OCI-M1 (cell line): ENCODE measurements at places on chromosomes 5 and 9.
A peak's percentile ranks its signal among the peaks of the same experiment; 100 is the strongest.

DNA sequence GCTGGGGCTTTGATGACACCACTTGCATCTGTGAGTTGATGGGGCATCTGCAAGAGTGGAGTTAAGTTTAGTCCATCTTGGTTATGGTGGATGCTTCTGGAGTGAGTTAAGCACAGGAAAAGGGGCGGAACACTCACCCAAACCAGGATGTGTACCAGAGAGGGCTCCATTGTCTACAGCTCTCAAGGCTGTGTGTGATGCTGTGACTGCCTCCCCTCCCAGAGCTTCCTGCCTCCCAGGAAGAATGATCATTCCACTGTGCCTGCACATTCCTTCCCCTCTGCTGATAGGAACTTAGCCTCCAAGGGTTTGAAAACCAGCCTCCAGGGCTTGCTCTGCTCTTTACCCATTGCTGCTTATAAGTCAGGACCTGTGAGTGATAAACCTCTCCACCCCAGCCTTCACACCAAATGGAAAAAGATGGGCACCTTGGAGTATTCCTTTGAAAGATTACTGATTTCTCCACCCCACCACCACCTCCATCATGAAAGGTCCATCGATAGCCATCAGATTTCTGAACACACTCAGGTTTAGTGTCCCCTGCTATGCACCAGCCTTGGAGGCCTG is 160.1 kb upstream of the SPRY4 start:
- no peak for DNase-seq

DNA sequence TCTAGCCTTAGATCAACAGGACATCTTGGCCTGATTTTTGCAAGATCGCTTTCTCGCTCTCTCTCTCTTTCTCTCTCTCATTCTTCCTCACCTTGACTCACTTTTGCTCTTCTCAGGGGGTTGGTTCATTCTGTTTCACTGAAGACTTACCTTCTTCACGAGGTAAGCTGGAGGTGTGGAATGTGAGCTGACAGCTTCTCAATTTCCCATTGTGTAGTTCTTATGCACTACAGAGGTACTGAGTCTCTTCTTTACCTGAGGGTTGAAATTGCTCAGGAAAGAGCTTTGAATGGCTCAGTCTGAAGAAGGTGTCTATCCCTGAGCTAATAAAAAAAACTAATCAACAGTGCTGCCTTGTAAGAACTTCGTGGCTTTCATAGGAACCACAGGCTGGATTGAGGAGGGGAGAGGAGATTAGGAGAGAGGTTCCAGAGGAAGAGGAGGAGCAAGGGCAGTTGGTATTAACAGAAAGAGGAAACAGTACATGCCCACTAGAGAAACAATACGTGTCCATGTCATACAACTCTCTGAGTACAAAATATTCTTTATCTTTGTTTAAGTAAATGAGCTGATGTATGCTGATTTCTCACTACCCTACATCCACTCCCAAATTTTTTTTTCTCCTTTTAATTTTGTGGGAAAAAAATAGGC is 192.2 kb downstream of the TMEM167A start:
- DNase-seq = peak; percentile 61

- DNase-seq = no peak
Measured at GRCh38 chr5:17012289-17012688, 76.2 kb upstream of the MYO10 start.

GRCh38 chr5:109388407-109388806 is 21.4 kb downstream of the PJA2 start:
- DNase-seq = peak; percentile 59

GRCh38 chr9:137031904-137032640 is at the start of gene FUT7:
Gene FUT7, minus strand, starts transcription at chr9:137032088. Its CDS starts 97 bp downstream, at chr9:137031991.
- no peak for DNase-seq

GRCh38 chr5:160083501-160083900 is 35.7 kb downstream of the PWWP2A start:
- DNase-seq = no peak

DNA sequence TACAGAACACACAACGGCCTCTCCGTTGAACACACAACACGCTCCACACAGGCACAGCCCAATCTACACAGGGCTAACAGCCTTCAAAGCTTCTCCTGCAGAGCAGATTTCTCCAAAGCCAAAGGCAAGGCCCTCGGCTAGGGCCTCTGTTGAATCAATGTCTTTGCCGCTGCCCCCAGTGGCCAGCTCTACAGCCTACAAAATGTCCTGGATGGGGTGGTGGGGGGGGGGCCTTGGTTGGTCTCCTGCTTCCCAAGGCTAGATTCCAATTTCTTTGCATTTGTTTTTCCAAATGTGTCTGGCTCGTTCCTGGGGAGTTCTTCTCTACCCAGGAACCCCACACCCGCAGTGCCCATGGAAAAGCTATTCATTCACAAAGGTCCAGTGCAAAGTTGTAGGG is 167.2 kb downstream of the PAX5 start:
- DNase-seq = no peak

- no peak for DNase-seq
Measured at GRCh38 chr5:5404381-5404780, 18.1 kb upstream of the ICE1 start.

GRCh38 chr5:74177961-74178360 is 462.6 kb downstream of the ENC1 start:
- DNase-seq = no peak

DNA sequence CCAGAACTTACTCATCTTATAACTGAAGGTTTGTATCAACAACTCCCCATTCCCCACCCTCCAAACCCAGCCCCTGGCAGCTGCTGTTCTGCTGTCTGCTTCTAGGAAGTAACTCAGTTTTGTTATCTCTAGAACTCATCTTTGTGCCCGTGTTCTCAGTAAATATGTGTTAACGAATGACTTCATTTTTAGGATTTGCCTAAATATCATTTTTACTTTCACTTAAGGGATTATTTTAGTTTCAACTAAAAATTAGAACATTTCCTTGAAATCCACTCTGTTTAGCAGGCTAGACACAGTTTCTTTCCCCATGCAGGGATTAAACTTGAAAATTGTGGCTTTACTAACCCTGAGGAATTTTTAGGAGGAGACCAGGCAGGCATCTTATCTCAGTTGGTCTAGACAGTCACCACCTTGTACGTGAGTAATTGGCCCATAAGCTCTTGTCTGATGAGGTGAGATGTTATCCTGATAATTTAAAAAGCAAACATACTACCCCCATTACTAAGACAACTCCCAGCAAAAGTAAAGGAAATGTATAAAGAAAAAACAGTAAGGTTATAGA is 68.2 kb upstream of the TNFAIP8 start:
- DNase-seq = peak; percentile 34

DNA sequence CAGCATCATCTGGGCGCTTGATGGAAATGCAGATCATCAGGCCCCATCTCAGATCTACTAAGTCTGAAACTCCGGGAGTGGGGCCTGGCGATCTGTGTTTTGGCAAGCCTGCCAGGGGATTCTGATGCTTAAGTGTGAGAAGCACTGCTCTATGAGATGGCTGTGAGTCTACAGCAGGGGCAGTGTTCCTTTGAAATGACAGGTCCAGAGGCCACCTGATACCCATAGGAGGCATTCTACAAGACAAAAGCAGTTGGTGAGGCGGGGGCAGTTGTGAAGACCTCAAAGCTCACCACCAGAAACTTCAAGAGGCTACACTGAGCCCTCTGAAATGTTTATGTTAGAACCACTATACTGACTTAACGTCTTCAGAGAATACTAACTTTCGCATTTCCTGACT is 86.9 kb upstream of the SPATA31D4 start:
- no peak for DNase-seq

- no peak for DNase-seq
Measured at GRCh38 chr5:58245476-58245840, 214.4 kb downstream of the PLK2 start.

DNA sequence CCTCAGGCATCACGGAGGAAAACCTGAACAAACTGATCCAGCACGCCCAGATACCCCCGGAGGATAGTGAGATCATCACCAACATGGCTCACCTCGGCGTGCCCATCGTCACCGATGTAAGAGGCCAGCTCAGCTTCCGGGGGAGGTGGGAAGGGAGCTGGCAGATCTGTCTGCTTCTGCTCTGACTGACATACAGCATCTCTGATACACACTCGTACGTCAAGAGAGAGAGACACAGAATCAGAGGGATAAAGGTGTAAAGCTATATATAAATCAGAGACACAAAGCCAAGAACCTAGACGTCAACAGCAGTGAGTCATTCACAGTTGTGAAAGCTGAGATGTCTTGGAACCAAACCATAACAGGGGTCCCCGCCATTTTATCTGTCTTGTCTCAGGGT is 30.1 kb upstream of the CFAP157 start:
- DNase-seq = no peak

DNA sequence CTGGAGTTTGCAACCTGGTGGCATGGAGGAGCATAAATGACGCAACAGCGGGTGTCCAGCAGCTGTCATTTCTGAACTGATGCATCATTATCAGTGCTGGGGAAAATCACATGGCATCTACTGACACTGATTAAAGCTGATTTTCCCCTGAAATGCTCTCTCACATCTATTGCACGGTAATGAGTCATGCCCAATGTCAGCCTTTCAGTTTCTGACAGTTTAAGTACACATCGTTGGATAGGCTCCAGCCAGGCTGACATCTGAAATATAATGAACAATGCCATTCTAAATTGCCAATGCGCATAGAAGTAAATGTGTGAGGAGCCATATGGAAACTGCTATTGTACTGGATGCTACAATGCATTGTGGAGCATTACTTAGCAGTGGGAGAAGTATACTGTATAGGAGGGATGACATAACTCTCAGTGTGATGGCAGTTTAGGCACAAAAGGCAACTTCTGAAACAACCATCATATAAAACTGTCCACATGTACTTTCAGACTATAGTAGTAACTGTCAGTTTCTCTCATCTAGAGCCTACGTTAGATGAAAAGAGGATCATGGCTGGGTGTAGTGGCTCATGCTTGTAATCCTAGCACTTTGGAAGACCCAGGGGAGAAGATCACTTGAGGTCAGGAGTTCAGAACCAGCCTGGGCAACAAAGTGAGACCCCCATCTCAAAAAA is 389.3 kb upstream of the DMAC1 start:
- peak; percentile 96 for DNase-seq

DNA sequence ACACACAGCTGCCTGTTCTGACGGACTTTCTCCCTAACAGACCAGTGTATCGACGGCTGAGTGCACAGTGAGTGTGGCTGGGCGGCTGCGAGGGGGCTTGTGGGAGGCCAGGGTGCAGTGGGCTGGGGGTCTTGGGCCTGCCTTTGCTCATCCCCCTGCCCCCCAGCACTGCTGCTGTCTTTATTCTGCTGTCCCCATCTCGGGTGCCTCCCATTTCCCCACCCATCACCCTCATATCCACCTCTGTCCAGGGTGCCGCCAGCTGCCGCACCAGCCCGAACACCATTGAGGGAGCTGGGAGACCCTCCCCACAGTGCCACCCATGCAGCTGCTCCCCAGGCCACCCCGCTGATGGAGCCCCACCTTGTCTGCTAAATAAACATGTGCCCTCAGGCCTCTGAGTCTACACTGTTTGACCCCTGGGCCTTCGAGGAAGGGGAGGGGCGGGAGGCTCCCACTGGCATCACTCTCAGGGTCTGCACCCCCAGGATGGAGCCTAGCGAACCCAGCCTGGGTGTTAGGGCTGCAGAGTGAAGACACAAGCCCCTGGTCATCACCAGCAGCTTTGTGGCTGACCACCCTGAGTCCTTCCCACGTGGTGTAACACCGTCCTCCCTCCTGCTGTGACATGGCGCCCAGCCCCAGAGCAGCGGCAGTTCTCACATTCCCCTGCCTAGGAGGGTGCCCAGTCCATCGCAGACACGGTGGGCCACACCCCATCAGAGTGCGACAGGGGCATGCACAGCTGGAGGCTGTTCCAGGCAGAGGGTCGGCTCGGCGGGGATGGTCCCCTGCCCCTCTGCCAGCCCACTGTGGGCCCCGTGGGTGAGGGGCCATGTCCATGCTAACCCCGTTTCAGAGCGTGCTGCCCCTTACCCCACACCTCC is 4.0 kb downstream of the LCN2 start:
- DNase-seq = no peak

- no peak for DNase-seq
Measured at GRCh38 chr5:150270541-150271295, 18.9 kb downstream of the CAMK2A start.

DNA sequence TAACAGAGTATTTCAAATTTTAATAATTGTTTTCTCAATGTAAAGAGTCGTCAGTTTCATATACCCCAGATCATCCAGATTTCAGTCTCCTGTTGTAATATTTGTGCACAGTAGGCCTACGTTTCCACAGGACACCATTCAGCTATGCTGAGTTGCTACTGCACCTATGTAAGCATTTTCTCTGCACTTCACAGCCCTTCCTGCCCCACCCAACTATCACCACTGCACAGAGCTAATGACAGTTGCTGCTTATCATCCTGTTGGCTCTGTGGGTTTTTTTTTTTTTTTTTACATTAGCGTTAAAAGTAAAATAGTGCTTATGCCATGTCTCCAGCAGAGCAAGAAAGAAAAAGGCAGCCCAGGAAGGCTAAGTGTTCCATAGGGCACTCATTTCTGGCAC is 5.9 kb upstream of the PRKACG start:
- DNase-seq = peak; percentile 93

DNA sequence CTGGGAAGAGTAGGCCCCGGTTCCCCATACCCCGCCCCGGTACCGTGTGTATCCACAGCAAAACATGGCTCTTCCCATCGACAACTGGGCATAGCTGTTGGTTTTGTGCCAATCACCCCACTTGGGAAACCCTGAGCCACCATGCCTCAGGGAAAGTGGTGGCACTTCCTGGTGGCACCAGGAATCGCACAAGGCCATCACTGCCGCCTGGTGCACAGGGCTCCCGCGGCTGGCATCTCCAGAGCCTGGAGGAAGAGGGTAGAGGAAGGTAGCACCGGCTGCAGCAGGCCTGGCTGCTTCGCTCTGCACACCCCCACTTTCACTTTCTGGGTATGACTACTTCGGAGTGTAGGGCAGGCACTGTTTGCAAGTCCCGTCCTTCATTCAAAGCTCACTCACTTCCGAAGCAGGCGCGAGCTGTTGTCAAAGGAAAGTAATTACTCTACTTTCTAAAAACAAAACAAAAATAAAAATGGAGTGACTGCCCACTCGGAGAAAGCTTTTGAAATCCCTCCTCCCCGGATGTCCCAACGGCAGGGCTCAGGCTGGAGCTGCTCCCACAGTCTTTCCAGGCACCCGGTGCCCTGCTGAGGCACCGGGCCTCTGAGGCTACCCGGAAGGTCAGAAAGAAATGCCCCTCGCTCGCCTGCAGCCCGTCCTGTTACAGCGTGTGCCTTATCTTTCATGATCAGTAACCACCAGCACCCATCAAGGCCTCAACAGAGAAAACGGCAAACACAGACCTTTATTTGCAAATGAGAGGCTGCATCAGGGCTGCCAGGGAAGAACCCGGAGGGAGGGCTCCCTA is 2.0 kb downstream of the BRD3 start:
- peak; percentile 72 for DNase-seq

- DNase-seq = no peak
Measured at GRCh38 chr5:172413601-172414171, 40.6 kb downstream of the SH3PXD2B start.

DNA sequence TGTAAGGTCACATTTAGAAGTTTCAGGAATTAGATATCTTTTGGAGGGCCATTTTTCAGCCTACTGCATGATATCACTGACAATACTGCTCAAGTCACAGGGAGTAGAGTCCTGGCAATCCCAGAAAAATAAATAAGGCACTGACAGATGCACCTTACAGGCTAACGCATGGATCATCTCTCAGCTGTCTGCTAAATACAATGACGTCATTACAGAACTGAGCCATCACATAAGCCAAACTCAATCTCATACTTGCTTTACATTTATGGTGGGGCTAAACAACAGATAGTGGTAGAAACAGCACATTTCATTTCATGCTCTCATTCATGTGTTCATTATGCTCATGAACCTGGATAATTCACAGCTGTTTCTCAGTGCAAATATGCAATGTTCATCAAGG is 243.7 kb downstream of the SEMA5A start:
- no peak for DNase-seq
